Omental fat pad (tissue), 4 donors: ENCODE measurements at places on chromosomes 7 and 10.

- peak; percentile 51 for DNase-seq
Observed at GRCh38 chr10:62083412-62084267, 182.1 kb downstream of the ARID5B start.

DNA sequence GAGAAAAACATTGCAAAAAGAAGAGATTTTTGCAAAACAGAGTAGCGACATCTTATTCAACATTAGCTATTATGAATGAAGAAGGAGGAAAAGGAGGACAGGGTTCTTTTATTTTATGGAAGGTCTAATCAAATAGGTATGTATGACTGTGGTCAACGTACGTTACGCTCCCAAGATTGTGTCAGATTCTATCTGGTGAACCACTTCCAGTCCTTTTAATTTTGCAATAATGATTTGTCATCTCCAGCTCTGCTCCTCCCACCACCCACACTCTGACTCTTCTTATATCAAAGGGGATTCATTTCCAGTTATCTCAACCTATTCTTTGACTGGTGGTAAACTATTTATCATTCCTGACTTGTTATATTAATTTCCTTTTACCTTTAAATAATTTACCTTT is 259.9 kb downstream of the CACNA2D1 start:
- no peak for DNase-seq

GRCh38 chr7:143360788-143361551 is 1.5 kb downstream of the FAM131B start:
- DNase-seq = no peak

DNA sequence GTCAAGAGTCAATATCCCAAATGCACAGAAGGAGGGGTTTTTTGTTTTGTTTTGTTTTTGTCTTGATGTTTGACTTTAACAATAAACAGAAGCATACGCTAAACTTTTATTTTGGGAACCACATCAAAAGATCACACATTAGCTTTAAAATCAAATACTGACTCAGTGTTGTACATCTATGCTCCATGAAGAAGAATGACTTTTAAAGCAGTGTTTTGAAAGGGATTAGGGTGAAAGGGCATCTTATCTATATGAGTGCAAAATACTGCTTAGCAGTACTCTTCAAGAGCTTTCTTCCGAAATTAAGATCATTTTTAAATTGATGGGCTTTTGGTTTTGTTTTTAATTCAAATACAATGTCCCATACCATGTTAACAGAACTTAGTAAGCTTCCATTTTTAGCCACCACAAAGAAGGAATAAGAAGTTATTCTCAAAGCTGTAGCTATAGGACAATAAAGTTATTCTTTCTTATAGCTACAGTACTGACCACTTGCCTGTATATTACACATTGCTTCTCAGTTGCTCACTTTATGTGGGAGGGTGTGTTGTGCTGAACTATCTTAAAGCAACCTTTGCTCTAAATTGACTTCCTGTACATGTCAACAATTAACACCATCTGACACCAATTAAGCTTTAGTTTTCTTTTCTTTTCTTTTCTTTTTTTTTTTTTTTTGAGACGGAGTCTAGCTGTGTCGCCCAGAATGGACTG is 144.3 kb upstream of the KAT6B start:
- DNase-seq = no peak

DNA sequence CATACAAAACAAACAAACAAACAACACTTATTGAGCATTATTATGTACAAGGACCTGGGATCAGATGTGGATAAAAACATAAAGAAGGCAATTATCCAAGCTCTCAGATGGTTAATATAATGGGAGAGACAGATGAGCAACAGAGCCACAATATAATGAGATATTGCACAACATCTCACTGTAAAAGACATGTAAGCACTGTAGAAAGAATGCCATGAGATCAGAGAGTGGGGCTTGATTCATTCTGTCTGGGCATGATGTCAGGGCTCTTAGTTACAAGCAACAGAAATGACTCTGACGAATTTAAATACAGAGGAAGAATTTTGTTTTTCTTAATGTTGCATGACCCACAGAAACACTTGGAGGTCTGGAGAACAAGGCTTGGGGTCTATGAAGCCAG is 164.7 kb upstream of the PLXDC2 start:
- DNase-seq = no peak

DNA sequence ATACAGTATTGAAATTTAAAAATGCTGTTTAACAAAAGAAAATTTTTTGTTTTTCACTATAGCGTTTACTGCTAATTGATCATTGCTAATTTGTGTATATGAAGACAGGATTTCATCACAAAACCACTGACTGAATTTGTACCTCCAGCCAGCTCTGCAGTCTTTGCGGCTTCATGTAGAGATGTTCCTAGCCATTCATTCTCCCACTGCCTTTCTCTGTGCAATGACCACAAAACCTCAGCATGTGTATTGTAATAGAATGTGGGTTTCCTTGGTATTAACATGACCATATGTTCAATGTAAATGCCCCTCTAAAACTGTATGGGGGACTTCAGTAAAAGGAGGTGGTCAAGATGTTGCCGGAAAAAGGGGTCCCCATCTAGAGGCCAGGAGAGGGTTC is 81.1 kb upstream of the STEAP1B start:
- no peak for DNase-seq

DNA sequence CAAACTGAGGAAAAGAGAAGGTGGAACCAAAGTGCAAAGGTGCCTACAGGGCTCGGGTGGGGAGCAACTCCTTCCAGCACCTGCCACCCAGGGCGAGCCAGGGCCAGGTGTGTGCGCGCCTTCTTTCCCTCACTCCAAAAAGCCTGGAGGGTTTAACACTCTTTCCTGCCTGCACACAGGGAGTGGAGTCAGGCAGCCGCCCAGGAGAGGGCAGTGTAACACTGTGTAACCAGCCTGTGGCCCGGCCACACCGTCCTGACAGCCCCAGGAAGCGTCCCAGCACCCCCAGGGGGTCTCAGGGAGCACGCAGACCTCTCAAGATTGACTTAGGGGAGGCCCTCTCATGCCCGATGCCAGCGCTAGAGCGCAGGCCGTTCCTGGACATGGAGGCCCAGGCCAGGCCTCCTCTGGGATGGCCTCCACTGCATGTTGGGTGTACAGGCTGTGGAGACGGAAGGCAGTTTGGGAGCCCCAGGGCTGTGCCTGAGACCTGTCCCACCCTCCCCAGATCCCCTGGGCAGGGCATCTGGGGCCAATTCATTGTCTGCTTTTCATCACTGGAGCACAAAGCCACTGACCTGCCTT is 13.4 kb downstream of the BRI3 start:
- no peak for DNase-seq

GRCh38 chr7:50962962-50963374 is 180.3 kb upstream of the GRB10 start:
- DNase-seq = no peak
